Stimulated activated CD4-positive, alpha-beta T cell treated with anti-CD3 and anti-CD28 coated beads, Interleukin-2, amount 100 ng/mL, for 24 hours (primary cell): ENCODE measurements at places on chromosomes 13 and 19.

DNA sequence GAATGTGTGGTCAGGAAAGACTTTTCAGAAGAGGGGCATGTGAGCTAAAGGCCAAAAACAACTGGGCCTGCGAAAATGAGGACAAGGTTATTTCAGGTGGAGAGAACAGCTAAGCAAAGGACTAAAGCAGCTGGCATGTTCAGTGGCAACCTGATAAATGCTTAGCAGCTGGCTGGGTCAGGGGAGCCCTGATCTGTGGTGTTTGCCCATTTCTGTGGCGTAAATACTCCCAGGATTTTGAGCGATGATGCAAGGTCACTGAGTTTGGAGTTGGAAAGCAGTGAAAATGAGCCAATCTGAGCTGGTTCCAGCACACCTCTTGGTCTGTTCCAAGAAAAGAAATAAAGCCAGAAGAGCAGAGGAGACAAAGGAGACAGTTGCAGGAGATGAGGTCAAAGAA lies 704.3 kb downstream of the UQCRFS1 start:
- no peak for DNase-seq

DNA sequence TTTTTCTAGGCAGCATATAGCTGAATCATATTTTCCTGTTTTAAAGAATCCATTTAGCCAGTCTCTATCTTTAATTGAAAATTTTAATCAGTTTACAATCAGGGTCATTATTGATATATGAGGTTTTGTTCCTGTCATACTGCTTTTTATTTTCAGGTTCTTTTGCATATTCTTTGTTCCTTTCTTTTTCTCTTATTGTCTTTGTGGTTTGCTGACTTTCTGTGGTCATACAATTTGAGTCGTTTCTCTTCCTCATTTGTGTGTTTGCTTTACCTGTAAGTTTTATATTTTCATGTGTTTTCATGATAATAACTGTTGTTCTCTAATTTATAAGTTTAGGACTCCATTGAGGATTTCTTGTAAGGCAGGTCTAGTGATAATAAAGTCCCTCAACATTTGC lies 812.6 kb downstream of the DACH1 start:
- no peak for DNase-seq

DNA sequence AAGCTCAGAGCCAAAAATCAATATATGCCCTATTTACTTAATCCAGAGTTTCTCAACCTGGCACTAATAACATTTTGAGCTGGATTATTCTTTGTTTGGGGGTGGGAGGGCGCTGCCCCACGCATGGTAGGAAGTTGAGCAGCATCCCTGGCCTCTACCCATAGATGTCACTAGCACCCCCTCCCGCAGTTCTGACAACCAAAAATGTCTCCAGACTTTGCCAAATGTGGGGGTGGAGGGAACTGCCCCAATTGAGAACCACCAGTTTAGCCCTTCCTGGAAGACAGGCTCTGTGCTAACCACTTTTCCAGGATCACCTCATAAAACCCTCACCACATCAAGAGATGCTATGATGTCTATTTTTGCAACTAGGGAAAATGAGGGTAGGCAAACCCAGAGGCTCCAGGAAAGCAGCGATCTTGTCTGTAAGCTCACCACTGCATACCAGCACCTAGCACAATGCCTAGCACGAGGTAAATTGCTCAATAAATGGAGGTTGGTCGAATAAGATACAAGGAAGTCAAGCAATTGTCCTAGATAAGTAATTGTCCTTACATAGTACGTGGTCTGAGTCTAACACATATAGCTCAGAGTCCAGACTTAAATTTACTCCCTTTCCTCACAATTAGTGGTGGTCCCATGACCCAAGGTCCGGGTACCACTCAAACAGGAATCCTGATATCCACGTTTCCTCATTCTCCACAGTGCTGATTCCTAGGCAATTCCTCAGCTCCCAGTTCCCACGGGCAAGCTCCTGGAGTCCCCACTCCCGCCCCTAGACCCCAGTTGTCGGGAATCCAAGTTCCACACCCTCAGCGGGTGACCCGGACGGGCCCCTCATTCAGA lies 892 bp downstream of the TRIR start:
- DNase-seq = peak; percentile 65

GRCh38 chr13:94196413-94196812 lies 283.1 kb downstream of the DCT start:
- no peak for DNase-seq

- no peak for DNase-seq
Observed at GRCh38 chr13:77457966-77458365, 77.5 kb upstream of the SCEL start.
